ENCODE measurements at places on chromosomes 11 and 22.

DNA sequence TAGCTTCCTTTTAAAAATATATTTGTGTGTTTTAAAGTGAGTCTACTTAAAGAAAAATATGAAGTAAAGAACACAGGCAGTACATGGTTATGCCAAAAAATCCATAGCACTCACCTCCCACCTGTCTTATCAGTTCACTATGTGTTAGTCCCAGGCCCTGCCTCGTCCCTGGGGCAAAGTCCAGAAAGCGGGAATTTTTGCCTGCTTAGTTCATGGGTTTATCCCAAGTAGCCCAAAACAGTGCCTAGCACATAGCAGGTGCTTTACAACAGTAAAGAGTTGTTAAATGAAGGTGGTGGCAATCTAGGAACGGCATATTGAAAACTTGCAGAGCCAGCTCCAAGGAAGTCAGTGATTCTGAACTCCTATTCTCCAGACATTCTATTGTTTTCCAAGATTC is 154.0 kb downstream of the MN1 start:
- DNase-seq: no peak

DNA sequence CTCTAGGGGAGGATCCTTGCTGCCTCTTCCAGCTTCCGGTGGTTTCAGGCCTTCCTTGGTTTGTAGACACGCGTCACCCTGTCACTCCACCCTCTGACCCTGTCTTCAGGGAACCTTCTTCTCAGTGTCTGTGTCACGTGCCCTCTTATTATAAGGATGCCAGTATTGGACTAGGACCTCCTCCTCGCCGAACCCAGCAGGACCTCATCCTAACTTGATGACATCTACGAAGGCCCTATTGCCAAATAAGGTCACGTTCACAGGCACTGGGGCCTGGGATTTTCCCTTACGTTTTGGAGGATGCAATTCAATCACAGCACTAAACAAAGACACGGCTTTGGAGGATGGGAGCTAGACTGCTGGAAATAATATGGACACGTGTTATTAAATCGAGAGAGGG is 408.7 kb downstream of the BRD1 start:
- no peak for DNase-seq

- DNase-seq: peak; percentile 43
Measured at GRCh38 chr11:19552656-19553260, 159.9 kb upstream of the NAV2 start.

DNA sequence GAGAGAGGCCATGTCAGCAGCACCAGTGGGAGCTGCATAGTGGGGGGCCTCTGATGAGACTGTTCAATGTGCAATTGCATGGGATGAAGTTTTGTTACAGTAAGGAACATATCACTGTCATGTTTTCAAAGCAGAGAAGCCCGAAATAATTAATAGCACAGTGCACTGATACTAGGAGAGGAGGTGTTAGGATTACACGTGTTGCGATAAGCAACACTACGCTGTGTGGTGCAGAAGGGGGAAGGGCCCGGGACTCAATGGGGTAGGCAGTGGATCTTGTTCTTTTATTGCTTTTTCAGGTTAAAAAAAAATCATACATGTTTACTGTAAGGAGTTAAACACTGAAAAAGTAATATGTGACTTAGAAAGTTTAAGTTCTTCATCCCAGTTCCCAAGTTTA is 29.2 kb downstream of the TCIRG1 start:
- no peak for DNase-seq

- DNase-seq: no peak
Measured at GRCh38 chr11:105244160-105244825, 104.7 kb upstream of the CARD18 start.

- DNase-seq: no peak
Measured at GRCh38 chr11:122179961-122180834, 64.2 kb upstream of the BLID start.

- no peak for DNase-seq
Measured at GRCh38 chr22:22025320-22026156, 43.0 kb upstream of the TOP3B start.

DNA sequence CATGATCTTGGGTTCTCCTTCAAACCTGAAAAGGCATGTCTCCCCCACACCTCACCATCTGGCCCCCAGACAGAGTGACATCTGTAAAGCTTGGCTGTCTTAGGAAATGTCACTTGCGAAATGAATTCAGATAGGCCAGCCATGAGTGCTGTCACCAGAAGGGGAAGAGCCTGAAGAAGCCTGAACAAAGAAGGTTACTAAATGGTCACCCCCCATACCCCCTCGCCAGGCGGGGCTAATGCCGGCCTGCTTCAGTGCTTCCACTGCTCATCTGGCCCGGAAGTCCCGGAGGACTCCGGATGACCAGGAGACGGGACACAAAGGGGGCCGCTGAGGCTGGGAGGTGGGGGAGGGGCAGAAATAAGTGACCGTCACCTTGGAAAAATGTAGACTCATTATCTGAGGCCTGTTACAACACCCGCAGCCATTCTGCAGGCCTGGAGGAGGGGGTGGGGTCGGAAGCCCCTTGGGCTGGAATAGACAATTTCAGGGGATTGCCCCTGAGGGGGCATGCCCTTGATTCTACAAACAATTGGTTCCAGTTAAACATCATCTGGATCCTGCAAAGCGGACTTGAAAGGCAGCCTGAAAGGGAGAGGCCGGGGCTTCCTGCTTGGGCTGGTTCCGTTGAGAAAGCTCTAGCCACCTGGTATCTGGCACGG is 43.2 kb downstream of the NAT10 start:
- no peak for DNase-seq

DNA sequence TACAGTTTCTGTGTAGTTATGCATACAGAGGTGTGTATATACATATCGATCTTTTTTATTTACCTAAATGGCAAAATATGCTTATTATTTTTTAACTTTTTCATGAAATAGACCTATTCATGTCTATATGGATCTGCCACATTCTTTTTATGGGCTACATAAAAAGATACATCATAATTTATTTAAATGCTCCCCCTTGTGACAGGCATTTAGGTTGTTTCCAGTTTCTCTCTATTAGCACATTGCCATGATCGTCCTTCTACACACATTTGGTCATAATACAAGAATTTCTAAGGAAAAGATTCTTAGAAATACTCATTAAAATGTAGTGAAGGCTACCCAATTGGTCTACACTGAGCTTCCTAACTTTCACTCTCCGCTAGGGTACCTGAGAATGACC is 1067.4 kb downstream of the OPCML start:
- no peak for DNase-seq

GRCh38 chr22:29755889-29756288 is 10.9 kb downstream of the ZMAT5 start:
- no peak for DNase-seq

DNA sequence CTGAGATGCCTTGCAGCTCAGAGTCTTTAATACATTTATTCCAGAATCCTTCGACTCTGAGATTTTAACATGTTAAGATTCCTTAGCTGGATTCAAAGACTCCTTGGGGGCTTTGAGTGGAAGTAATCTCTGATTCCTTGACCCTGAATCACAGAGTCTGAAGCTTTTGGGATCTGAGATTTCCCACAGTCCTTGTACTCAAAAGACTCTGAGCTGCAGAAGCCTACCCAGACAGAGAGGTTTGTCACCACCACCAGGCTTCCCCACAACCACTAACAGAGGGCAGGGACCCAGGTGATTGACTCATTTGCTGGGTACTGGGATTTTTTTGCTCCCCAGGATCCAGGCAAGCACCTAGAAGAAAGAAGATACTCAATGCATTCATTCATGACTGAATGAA is 1.4 kb upstream of the SERPINH1 start:
- no peak for DNase-seq

DNA sequence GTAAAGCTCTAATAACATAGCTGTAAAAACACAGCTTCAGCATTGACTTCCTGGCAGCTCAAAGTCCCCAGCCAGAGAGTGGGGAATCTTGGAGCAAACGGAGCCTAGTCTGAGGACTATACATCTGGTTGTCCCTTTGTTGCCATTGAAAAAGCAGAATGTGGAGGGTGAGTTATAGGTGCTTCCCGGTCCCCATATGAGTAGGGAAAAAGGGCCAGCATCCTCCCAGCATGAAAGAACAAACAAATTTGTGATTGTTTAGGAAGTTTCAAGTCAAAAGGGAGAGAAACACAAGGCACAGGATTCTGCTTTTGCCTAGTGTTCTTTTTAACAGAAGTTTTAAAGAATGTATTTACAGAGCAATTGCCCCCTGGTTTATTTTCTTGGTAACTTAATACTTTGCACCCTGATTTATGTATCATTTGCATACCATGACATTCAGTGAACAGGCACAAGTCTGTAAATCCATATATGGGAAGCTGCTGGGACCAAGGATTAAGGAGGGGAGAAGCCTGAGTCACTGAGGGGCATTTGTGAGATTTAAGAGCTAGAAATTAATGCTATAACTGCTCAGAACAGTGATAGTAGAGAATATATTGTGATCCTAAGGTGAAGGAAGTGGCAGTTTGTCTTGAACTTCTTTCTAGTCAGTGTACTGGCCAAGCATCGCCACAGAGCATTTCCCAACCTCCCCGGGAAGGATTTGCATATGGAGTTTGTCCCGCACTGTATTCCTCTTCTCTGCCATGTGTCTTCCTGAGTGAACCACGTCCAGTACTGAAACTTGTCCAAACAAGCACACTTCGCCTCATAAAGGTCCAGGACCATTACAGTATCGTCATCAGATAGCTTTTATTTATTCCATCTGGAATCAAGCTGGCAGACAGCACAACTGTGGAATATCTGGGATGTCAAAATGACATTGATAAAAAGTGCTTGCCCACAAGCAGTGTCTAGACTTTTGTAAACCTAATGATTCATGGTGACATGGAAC is 103.0 kb downstream of the DBX1 start:
- no peak for DNase-seq

- DNase-seq: no peak
Measured at GRCh38 chr11:62433141-62433903, 14.5 kb downstream of the SCGB1A1 start.

DNA sequence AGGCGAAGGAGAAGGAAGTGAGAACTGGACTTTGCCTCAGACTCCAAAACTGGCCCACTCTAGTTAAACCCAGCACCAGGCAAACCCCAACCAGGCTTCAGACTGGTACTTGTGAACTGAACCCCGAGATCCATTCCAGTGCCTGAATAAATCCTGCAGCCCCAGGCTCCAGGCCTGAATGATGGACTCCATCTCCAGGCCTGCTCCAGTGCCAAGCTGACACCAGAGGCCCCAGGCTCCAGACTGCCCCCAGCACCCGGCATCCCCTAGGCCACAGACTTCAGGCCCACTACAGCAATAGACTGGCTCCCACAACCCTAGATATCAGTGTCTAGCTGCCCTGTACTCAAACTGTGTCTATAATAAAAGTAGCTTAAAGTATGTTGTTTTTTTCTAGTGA is 406.8 kb downstream of the FAM181B start:
- DNase-seq: no peak

DNA sequence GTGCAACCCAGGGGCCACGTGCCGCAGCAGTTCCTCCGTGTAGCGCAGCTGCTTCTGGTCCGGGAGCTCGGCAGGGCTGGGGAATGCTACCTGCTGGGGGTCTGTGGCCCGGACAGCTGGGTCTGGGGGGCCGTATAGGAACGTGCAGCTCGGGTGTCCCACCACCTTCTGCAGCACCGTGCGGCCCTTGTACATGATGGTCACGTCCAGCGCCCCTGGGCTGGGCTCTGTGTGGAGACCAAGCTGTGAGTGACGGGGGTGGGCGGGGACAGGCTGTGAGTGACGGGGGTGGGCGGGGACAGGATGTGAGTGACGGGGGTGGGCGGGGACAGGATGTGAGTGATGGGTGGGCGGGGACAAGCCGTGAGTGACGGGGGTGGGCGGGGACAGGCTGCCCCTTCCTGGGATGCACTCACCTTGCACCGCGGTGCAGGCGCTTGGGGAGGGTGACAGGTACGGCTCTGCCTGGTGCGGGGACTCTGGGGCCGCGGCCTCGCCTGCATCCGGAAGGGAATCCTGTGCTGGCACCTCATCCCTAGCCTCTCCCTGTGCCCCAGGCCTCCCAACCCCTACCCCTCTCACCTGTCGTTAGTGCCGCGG is 2.3 kb downstream of the IRF7 start:
- DNase-seq: peak; percentile 41

DNA sequence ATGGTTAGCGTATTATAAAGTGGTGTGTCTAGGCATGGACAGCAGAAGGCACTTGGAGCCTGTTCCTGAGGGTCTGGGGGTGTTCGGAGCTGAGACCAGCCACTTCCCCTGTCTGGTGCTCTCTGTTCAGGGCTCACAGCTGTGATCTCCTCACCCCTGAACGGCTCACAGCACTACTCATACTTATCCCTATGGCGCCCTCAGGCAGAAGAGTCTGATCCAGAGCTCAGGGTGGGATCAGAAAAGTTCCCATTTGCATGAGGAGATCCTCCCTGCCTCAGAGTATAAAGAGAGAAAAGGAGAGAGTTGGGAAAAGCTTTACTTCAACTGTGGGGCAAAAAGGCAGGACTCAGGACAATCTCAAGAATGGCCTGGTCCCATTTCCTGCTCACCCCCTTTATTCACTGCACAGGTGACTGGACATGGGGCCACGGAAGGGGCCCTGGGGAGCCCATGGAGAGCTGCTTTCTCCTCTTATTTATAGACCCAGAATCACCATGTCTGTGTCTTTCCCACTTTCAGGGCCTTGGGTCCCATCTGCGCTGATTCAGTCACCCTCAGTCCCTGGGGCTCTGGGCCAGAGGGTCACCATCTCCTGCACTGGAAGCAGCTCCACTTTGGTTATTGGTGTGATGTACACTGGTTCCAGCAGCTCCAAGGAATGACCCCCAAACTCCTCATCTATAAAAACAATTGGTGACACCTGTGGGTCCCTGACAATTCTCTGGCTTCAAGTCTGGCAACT is 97.0 kb upstream of the TOP3B start:
- no peak for DNase-seq

GRCh38 chr22:43396934-43397457 is 14.8 kb upstream of the MPPED1 start:
- DNase-seq: no peak

- DNase-seq: no peak
Measured at GRCh38 chr11:77801477-77801876, 19.0 kb downstream of the RSF1 start.

GRCh38 chr11:123301013-123301591 is 106.1 kb upstream of the CLMP start:
- DNase-seq: no peak

DNA sequence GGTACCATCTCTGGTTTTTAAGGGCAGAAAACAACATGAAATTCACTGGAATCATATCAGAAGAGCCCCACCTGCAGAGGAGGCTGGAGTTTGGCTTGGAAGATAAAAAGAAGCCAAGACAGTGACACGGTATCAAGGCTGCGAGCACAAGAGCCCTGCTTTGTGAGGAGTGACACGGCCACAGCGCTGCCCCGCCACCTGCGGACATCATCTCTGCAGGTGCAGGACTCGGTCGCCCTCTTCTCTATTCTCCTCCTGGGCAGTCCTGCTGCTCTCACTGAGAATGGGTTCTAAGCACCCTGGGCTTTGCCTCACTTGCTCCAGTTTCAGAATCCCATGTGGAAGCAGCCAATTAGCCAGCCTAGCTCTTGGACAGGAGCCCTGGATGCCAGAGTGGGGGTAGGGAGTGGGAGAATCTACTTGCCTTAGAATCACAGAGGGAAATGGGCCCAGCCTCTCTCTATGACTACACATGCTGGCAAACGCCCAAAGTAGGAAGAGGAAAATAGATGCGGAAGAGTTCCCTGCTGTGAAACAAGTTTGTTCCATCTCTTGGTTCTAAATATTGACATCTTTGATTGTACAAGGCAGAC is 17.1 kb downstream of the APOL4 start:
- DNase-seq: peak; percentile 82
